ENCODE measurements at places on chromosomes 6 and 20. TPM values are rescaled to one million over a fixed set of nuclear protein-coding genes. Genes with fewer than 3 reads are reported as not detected.

DNA sequence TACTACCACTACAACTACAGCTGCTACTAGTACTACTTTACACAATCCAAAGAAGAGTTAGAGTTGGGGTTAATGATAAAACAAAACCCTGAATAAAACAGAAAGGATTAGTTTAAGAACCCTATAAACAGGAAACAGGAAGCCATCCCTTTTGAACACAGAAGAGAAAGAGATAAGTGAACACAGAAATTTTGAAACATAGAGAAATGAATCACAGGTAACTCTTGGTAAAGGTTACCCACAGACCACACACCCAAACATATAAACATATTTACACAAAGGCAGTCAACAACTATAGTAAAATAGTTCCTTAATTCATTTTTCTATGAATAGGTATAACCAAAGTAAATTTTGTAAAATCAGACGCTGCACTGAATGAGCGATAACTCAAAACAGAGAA is 98.1 kb downstream of the RNGTT start:
- DNase-seq = no peak

GRCh38 chr20:46458866-46459750 is 52.7 kb upstream of the ELMO2 start:
- DNase-seq = no peak

DNA sequence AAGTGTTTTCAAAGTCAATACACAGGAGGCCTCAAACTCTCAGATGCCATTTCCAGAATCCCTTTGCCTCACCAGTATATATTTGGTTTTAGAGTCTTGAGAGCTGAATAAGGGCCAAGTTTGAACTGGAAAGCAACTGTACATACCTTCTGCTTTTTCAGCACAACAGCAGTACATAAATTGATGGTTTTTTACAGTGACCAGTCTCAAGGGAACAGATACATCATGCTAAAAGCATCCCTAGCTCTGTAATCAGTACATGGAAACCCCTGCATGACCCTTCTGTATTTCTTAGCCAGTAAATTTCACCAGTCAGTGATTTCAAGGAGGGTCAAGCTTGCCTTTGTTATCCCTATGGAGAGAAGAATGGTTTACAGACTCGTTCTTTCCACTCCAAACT is 40.6 kb upstream of the ECHDC1 start:
- no peak for DNase-seq

DNA sequence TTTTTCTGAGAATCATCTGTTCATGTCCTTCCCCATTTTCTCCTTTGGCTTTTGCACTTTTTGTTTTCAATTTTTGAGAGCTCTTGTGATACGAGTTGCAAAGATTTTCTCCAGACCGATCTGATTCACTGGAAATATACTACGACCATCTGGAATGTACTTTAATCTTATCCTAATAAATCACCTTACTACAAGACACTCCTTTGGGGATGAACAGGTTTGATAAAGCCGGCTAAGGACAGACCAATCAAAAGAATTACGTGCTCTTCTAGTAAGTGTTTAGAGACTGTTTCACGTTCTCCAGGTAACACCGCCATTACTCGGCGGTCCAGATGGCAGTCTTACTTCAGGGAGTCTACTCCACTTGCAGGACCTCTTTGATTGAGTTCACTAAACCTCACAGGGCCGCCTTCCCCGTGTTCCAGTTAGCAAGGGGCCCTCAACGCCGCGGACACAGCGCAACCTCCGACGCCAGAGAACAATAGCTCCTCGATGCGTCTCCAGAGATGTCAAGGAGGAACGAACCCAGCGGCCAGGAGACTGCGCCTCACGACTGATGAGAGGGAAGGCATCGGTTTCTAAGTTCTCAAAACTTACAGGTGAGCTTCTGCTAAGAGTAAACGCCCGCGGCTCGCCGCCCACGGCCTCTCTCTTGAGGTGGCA is 920 bp upstream of the WTAP start:
- no peak for DNase-seq

DNA sequence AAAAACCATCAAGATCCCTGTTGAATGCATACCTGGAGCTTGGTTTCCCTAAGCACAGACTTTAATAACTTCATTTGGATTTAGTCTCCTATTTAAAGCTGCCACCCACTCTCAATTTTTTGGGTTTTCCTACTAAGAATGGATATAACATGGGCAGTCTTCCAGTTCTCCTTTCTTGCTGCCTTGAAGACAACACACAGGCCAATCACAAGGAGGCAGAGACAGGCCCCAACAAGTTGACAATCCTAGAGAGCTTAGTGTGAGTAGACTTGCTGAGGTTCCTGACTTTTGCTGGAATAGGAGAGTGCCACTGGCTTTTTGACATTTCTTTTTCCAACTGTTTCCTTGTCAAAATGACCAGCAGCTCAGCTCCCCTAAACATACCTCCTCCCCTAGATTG is 112.3 kb upstream of the ESR1 start:
- DNase-seq = no peak

GRCh38 chr20:32056708-32057483 is 4.9 kb downstream of the HCK start:
- DNase-seq = no peak

DNA sequence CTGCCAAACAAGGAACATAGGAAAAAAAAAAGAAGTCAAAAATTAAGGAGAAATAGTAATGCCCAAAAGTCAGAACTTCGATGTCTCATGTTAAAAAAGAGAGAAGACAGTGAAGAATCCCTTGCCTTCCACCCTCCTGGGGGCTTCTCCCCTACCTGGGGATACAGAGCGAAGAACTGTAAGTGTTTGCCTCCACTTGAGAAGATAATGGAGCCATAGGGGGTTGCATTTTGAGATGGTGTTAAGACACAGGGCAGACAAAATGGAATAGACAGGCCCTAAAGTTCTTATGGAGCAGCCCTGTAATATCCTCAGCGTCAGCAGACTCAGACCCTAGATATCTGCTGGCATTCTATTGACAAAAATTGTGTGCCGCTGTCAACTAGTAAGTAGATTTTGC is 222.2 kb upstream of the MAP3K7 start:
- no peak for DNase-seq

- no peak for DNase-seq
Observed at GRCh38 chr6:70380252-70380651, 33.1 kb upstream of the FAM135A start.

DNA sequence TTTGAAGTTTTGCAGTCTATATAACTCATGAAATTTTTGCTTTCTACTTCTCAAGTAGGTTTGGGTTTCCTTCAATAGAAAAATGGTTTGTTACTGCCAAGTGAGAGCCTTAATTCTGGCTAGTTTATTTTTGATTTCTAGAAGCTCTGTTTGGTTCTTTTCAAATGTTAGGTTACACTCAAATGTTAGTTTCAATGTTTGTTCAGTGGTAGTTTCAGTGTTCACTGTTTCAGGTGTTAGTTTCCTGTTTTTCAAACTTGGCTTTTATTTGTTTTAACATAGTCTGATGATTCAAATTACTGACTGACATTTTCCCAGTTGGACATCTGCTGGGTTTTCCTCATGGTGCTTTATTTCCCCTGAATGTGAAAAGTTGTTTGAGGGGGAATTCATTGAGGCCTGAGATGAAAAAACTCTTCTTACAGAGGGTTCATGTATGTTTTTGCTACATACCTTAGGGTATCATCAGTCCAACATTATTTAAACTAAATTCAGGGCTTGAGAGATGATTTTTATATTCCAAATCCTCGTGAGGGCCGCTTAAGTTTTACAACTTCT is 189.0 kb downstream of the JARID2 start:
- no peak for DNase-seq

DNA sequence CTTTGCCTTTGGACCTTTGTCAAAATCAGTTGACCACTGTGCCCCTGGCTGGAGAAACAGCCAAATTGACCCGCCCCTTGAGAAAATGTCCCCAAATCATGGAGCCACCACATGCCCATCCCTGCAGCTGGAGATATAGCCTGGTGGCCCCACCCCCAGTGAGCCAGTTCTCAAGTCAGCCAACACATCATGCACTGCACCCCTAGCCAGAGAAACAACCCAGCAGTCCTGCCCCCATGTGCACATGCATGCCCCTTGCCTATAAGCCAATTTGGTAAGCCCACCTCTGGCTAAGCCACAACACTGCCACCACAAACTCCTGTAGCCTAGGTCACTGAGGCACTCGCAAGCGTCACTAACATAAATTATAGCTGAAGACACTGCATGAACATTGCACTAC is 174.2 kb upstream of the ECI2 start:
- DNase-seq = no peak

- no peak for DNase-seq
Observed at GRCh38 chr6:149012040-149012545, 265.3 kb downstream of the UST start.

GRCh38 chr6:131172222-131172621 is 37.0 kb downstream of the AKAP7 start:
- no peak for DNase-seq

- DNase-seq = peak; percentile 39
Observed at GRCh38 chr6:14549304-14549770, 431.8 kb downstream of the CD83 start.

DNA sequence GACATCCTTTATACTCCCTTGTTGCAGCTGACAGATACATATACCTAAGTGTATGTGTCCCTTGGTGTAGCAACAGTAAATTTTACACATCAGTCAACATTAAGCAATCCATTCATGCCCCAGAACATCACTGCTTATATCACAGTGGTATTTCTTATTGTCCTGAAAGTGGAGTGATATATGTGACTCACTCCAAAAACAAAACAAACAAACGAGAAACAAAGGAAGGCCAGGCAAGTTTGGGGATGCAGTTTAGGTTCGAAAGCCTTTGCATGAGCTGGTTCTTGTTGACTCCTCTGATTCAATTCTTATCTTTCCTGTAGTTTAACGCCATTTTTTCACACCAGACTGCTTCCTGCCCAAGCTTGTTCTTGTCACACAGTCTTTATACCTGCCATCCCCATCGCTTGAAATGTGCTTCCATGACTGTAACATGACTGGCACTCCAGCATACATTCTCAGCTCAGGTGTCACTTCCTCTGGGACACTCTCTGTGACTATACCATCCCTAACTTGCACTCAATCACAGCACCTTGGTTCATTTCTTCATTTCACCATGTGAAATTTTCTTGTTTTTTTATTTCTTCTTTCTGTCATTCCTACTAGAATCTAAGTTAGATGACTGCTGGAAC is 125.0 kb upstream of the TSHZ2 start:
- no peak for DNase-seq

- no peak for DNase-seq
Observed at GRCh38 chr6:97524811-97525210, 241.8 kb upstream of the MMS22L start.

Gene FYN
- 92.9 TPM for total RNA-seq

Gene ZBTB12
- total RNA-seq = 21.0 TPM

Gene KCNK16
- total RNA-seq = not detected

Gene TPBG
- total RNA-seq = not detected

Gene SLA2
- 5.0 TPM for total RNA-seq

Gene CDS2
- total RNA-seq = 46.1 TPM

Gene MOXD1
- total RNA-seq = 0.74 TPM

Gene IBTK
- total RNA-seq = 31.0 TPM

Gene NUP43
- total RNA-seq = 73.0 TPM

Gene MICB
- total RNA-seq = 33.9 TPM

All from OCI-LY7 (cell line).